ENCODE measurements at places on chromosomes 4 and X. TPM values are rescaled to one million over a fixed set of nuclear protein-coding genes. Genes with fewer than 3 reads are reported as not detected.
A peak's percentile ranks its signal among the peaks of the same experiment; 100 is the strongest.

- no peak for DNase-seq
Observed at GRCh38 chrX:82092307-82092706, 890.4 kb downstream of the SH3BGRL start.

DNA sequence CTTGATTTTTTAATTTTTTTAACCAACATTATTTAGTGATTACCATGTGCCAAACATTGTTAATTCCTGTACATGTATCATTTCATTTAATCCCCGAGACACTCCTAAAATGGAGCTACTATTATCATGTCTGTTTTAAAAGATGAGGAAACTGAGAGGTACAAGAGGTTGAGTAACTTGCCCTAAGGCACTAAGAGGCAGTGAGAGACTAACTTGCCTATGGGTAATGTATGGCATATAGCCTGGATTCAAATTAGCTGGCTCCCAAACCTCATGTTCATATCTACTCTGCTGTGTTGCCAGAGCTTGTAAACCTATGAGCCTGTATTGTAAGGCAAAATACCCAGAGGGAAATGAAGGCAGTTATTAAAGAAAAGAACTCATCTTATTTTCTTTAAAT is 443.6 kb downstream of the IL15 start:
- no peak for DNase-seq

DNA sequence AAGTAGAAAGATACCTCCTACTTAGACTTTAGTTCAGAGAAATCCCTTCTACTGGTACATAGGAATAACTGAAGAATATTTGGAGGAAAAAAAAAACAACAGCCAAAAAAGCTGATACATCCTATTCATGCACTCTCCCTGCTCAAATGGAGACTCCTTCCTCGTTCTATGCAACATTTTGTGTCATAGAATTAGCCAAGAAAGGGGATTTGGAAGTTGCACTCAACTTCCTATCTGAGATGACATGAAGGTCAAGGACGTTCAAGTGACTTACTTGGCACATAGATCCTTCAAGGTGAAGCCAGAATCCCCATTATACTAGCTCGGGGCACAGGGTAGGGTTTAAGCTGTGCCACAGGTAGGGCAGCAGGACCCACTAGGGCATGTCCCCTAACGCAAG is 56.2 kb upstream of the S100G start:
- DNase-seq, result no peak

GRCh38 chr4:95362906-95363558 is 185.7 kb downstream of the UNC5C start:
- peak; percentile 49 for DNase-seq

DNA sequence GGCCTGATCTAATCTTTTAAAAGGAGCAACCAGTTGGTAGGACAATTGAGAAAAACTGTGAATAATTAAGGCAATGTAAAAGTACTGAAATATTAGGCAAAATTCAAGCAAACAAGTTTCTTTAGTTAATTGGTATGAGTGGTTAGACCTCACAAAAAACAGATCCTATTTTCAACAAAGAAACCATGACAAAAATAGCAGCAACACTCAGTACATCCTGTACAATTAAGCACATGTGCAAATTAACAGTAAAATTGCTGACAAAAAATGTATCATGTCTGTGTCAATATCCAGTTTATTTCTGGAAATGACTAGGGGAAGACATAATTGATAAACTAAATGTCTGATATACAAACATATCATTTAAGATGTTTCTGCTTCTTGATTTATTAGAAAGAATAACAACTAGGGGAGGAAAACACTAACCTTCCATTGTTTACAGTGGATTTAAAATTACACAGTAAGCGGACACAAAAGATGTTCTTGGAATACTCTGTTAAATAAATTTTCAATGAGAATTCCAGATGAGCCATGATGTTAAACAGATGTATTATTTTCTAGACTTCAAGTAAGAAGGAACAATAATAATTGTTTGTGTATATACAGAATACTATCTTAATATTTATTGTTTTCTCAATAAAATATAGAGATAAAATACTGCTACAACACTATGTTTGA is 638.9 kb downstream of the SPRY1 start:
- no peak for DNase-seq

DNA sequence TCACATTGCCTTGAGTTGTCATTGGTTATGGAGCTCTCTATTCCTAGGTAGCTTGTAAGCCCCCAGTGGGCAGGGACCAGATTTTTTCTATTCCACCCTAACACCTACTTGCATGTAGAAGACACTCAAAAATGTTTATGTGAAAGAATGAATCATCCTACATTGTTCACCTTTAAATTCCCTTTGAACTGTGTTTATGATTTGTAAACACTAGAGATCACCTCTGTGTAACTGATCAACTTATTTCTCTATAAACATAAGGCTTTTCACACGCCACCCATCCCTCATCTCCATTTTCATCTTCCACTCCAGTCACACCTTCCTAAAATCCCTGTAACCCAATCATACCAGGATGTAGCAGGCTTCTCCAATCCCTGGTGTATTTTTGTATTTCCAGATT is 142.6 kb upstream of the LEF1 start:
- no peak for DNase-seq

DNA sequence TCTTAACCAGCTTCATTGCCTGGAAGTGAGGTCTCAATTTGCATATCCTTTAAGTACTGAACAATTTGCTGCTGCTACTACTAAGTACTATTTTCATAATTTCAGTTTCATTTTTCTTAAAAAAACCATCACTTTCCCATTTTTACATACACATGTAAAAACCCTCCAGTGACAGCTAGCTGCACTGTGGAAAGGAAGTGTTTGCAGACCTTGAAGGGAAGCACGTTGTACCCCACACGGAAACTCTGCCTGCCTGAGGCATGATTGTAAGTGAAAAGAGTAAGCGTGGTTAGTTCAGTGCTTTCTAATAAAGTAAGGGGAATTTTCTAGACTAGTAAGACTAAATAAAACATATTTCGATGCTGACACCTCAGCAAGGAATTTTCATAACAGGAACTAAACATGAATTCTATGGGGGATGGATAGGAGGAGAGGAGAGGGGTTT is 103.6 kb downstream of the RAPGEF2 start:
- DNase-seq, result no peak

ATP8A1 gene
- total RNA-seq, result 0.97 TPM

ASB9 gene
- total RNA-seq, result 2.6 TPM
